Esophagus muscularis mucosa (tissue), 4 donors: ENCODE measurements at places on chromosomes 7 and 10. TPM values are rescaled to one million over a fixed set of nuclear protein-coding genes. Genes with fewer than 3 reads are reported as not detected.

DNA sequence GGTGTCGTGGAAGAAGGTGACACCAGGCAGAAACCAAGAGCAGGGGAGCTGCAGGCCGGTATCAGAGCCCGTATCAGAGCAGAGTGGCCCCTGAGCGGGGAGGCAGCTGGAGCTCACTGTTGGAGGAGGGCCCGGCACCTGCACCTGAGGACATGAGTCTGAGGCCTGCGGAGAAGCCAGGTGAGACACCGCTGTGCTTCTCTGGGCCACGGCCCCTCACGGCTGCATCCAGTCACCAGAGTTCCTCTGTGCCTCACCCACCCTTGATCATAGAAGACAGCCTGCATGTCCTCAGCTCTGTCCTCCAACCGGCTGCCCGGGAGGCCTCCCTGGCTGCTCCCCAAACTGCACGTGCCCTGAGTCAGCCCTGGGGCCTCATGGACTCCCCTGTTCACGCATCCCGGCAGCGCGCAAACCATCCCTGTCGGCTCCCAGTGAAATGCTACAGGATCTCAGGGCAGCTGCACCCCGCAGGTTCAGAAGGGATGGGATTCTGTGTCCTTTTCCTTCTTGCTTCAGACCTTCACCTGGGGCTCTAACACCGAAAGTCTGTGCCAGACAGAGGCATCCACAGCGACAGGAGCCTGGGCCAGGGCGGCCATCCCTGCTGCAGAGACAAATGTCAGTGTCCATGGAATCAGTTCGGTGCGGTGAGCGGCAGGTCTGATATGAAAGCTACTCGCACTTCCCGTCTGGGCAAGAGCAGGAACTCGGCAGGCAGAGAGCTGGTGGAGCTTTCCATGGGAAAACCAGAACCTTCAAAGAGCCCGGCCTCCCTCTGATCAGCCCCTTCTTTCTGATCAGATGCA lies 111.9 kb upstream of the FAM20C start:
- H3K4me3 ChIP-seq = no peak overlapping the region
- peaks cover 6% of the 10 kb centered on the region for H3K4me1 ChIP-seq
- H3K27me3 ChIP-seq = no peaks in the 10 kb centered on the region
- no peak for DNase-seq
- H3K36me3 ChIP-seq = no peaks in the 10 kb centered on the region
- H3K27ac ChIP-seq = no peak overlapping the region

GRCh38 chr10:18350340-18350739 lies 210.1 kb downstream of the CACNB2 start:
- no peaks in the 10 kb centered on the region for H3K36me3 ChIP-seq
- no peaks in the 10 kb centered on the region for H3K27me3 ChIP-seq
- peaks cover 11% of the 10 kb centered on the region for H3K4me1 ChIP-seq
- H3K4me3 ChIP-seq = no peak overlapping the region
- no peak overlapping the region for H3K27ac ChIP-seq

- no peak overlapping the region for H3K27ac ChIP-seq
- no peak for DNase-seq
- H3K36me3 ChIP-seq = no peaks in the 10 kb centered on the region
- no peaks in the 10 kb centered on the region for H3K4me1 ChIP-seq
These were observed 416.4 kb downstream of the TCERG1L start for GRCh38 chr10:130895161-130895560.

GRCh38 chr10:58531084-58531695 lies 18.5 kb downstream of the BICC1 start:
- H3K4me1 ChIP-seq = no peaks in the 10 kb centered on the region
- H3K27me3 ChIP-seq = no peaks in the 10 kb centered on the region
- no peak for DNase-seq
- no peaks in the 10 kb centered on the region for H3K36me3 ChIP-seq

DNA sequence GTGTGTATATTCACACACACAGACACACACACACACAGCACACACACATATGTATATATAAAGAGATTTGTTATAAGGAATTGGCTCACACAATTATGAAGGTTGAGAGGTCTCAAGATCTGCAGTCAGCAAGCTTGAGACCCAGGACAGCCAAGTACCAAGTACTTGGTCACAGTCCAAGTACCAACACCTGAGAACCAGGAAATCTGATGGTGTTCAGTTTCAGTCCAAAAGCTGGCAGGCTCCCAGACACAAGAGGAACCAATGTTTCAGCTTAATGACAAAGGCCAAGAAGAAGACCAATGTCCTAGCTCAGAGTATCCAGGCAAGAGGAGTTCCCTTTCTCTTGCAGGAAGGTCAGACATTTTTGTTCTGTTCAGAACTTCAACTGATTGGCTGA lies 780.2 kb downstream of the MAGI2 start:
- H3K27me3 ChIP-seq = no peaks in the 10 kb centered on the region
- no peak overlapping the region for H3K27ac ChIP-seq
- H3K36me3 ChIP-seq = no peaks in the 10 kb centered on the region

DNA sequence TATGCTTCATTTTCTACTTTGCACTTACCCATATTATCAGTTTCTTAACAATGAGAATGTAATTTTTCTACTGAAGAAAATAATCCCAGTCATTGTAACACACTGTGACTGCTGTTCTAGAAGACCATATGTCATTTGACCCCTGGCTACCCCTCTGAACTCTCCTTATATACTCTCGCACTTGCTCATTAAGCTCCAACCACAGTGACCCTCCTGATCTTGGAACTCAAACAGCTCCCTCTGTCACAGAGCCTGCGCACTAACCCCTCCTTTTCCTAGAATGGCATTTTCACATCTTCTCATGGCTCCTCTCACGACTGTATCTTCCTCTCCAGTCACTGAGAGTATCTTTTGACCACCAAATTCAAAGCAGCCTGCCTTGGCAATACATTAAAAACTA lies 169.7 kb downstream of the CACNA2D1 start:
- H3K4me3 ChIP-seq = no peak overlapping the region
- H3K27me3 ChIP-seq = no peaks in the 10 kb centered on the region
- DNase-seq = no peak

DNA sequence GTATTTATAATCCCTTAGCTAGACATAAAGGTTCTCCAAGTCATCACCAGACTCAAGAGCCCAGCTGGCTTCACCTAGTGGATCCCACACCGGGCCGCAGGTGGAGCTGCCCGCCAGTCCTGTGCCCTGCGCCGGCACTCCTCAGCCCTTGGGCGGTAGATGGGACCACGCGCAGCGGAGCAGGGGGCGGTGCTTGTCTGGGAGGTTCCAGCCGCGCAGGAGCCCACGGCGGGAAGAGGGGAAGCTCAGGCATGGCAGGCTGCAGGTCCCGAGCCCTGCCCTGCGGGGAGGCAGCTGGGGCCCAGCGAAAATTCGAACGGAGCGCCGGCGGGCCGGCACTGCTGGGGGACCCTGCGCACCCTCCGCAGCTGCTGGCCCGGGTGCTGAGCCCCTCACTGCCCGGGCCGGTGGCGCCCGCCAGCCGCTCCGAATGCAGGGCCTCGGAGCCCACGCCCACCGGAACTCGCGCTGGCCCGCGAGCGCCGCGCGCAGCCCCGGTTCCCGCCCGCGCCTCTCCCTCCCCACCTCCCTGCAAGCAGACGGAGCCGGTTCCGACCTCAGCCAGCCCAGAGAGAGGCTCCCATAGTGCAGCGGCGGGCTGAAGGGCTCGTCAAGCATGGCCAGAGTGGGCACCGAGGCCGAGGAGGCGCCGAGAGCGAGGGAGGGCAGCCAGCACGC lies 675.6 kb downstream of the REEP3 start:
- no peaks in the 10 kb centered on the region for H3K4me1 ChIP-seq
- H3K27ac ChIP-seq = no peak overlapping the region
- DNase-seq = no peak

DNA sequence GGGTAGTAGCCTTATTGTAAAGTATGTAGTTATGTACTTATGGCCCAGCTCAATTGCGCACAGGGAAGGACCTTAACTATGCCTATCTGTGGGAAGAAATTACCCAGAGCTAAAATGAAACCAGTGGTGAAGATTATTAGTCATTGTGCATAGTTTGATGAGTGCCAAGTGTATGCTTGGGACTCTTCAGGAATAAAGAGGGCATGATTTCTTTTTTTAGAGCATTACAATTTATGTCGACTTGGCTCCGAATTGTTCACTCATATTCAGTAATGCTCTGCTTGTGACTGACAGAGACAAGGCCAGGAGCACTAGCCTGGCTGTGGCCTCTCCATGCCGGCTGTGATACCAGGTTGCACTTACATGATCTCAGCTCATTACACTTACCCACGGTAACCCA lies 269.5 kb downstream of the TRIL start:
- H3K4me3 ChIP-seq = no peak overlapping the region
- no peaks in the 10 kb centered on the region for H3K36me3 ChIP-seq
- peak overlapping the region; percentile 93 for H3K27ac ChIP-seq
- DNase-seq = no peak
- no peaks in the 10 kb centered on the region for H3K27me3 ChIP-seq

DNA sequence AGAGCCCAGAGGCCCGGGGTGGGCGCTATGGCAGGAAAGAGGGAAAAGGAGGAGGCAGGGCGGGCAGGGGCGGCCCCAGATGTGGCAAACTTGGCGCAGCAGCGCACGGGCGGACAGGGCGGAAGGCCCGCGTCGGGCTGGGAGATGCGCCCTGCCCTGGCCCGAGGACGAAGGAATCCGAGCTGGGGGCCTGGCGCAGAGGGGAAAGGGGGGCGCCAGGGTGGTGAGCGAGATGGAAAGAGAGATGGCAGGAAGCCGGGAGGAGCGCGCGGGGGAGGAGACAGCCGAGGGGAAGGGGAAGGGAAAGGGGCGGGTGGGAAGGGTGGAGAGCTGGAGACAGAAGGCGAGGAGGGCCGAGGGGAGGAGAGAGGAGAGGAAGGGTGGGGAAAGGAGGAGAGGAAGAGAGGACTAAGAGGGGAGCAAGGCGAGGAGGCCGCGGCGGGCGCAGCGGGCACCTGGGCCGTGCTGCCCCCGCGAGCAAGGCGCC lies at the start of gene MARVELD1:
MARVELD1 (plus strand) TSS at position 392 of the 487 bp plus-strand sequence. CDS start 147 bp downstream, outside the sequence.
- peaks cover 51% of the 10 kb centered on the region for H3K4me1 ChIP-seq
- no peaks in the 10 kb centered on the region for H3K27me3 ChIP-seq
- peak; percentile 94 for DNase-seq
- H3K4me3 ChIP-seq = peak within 1 kb of the TSS; percentile 95
- peak within 1 kb of the TSS; percentile 99 for H3K27ac ChIP-seq

Gene ZNF239
- total RNA-seq = 2.9 TPM

Gene PLAC9
- 59.4 TPM for total RNA-seq

Gene LRIT1
- not detected for total RNA-seq

Gene IDE
- total RNA-seq = 31.4 TPM

Gene CDC14C
- not detected for total RNA-seq

Gene STAG3
- total RNA-seq = 0.13 TPM

Gene GRM3
- total RNA-seq = not detected
